ENCODE measurements at places on chromosomes 6 and 20.

GRCh38 chr6:139824864-139825263 is 450.4 kb upstream of the CITED2 start:
- DNase-seq = no peak

DNA sequence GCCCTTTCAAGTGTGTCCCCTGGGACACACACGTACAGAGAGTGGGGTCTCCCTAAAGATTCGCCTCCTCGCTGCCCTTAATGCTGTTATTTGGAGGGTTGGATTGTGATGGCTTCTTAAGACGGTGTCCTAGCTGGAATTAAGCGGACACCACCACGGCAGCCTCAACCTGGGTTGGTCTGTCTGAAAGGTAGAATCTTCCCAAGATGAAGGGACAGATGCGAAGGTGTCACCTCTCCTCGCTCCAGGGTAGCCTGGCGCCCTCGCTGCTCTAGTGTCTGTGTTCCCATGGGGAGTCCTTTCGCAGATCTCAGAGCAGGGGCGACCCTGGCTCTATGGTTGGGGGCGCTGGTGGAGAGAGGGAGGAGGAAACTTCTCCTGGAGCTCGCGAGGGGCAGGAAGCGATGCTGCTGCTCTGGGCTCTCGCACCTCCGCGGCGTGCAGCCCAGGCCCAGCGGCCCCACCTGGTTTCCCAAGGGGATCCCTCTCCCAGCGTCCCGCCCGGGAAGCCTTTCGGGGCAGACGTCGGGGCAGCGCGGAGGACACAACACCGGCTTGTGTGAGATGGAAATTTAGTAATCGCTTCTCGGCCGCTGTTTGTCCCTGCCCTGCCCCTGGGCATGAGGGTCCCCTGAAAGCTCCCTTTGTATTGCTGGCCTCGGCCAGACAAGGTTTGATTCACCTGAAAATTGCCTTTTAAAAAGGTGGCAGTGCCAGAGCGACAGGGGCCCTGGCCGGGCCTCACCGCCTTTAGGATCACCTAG is 1.7 kb downstream of the RSPO3 start:
- no peak for DNase-seq

GRCh38 chr6:1762203-1762602 is 152.5 kb downstream of the FOXC1 start:
- DNase-seq = no peak

- no peak for DNase-seq
These were observed 41.1 kb upstream of the OSTM1 start for GRCh38 chr6:108115598-108116058.

GRCh38 chr6:100307561-100307960 is 157.2 kb downstream of the SIM1 start:
- no peak for DNase-seq

- DNase-seq = no peak
These were observed 484.9 kb upstream of the MAN1A1 start for GRCh38 chr6:119834418-119834817.

GRCh38 chr6:15027472-15027871 is 218.4 kb upstream of the JARID2 start:
- DNase-seq = no peak

DNA sequence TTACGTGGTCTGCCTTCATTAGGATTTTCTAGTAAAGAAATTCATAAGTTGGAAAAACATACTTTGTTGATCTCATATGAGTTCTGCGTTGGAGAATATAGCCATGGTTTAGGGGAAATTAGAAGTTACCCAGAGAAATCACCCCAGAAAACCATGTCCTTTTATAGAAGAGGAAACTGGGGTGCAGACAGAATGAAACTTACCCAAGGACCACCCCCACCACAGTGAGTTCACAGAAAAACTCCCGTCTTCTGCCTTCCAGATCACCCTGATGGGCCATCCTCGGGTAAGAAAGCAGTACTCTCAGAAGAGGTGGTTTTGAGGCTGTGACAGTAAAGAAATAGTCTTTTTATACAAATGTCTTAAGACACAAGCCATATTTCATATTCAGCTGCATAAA is 25.1 kb upstream of the MAFB start:
- DNase-seq = no peak

- DNase-seq = no peak
These were observed 242.5 kb downstream of the PREX1 start for GRCh38 chr20:48585061-48585870.

DNA sequence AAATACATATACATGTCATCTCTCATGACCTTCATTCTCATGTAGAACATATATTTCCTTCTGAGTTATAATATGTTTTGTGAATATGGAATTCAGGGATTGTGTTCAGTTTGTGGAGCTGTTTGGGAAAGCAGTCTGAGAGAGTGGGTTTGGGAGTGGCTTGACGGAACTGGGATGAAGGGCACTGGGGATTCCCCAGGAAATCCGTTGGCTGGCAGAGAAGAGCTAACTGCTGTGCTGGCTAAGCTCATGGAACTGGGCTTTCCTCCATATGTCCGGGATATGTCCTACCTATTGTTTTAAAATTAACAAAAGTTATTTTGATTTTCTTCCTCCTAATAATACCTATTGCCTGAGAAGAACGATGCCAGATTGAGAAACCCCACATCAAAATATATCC is 359.5 kb upstream of the FLRT3 start:
- DNase-seq = no peak

- DNase-seq = no peak
These were observed 43.0 kb downstream of the SLC2A4RG start for GRCh38 chr20:63782521-63782971.

DNA sequence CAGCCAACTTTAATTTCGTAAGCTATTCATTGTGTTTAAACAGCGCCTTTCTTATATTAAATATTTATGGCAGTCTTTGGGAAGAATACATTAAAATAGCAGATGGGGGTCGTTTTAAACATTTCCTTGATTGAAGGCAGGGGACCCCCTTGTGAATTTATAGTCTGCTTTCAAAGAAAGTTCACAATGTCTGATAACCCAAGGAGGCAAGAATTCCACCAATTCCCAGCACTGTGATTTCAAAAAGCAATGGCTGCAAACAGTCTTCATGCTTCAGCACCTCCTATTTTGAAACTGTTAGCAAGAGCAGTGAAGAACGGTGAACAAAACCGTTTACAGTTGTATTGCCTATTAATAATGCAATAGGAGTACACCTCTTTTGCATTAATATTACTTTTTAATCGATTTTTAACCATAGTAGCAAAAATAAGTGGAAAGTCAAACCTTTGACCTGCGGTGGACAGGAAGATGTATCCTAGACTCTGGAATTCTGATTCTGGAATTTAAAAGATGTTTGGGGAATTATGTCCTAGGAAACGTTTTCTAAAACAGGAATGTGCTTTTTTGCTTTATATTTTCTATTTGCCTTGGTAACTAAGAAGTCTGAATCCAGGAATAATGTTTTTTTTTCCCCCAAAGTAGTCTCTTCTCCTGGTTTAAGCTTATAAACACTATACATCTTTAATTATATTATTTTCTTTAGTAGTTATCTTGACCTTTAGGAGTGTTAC is 393.0 kb downstream of the CDKAL1 start:
- DNase-seq = no peak

DNA sequence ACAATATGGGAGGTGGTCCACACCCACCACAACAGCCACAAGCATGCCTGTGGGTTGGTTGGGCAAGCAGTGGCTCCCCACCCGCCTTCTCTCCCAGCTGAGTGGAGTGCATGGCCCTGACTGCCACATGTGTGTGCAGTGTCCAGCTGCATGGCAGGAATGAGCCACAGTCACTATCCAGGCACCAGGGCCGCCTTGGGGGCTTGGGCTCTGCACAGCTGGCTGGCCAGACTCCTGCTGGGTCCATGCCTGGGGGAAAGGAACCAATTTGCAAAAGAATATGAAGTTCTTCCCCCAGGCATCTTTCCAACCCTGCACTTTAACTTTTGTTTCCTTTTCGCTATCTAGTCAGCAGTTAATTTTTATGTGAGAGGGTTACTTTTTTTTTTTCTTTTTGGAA is 11.6 kb upstream of the ASCC3 start:
- DNase-seq = no peak

- no peak for DNase-seq
These were observed 22.7 kb downstream of the PMEPA1 start for GRCh38 chr20:57686931-57687652.

DNA sequence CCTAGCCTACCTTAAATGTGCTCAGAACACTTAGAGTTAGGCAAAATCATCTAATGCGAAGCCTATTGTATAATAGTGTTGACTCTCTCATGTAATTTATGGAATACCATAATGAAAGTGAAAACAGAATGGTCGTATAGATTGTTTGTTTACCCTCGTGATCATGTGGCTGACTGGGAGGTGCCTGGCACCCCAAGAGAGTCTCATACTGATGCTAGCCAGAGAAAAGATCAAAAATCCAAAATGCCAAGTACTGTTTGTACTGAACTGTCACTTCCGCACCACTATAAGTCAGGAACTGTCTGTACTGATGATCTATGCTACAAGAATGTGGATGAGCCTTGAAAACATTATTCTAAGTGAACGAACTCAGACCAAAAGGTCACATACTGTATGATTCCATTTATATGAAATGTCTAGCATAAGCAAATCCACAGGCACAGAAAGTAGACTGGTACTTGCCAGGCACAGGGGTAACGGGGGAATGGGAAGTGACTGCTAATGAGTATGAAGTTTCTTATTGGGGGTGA is 22.4 kb downstream of the ZMYND8 start:
- no peak for DNase-seq

- no peak for DNase-seq
These were observed 58.0 kb upstream of the AHI1 start for GRCh38 chr6:135555550-135555949.

DNA sequence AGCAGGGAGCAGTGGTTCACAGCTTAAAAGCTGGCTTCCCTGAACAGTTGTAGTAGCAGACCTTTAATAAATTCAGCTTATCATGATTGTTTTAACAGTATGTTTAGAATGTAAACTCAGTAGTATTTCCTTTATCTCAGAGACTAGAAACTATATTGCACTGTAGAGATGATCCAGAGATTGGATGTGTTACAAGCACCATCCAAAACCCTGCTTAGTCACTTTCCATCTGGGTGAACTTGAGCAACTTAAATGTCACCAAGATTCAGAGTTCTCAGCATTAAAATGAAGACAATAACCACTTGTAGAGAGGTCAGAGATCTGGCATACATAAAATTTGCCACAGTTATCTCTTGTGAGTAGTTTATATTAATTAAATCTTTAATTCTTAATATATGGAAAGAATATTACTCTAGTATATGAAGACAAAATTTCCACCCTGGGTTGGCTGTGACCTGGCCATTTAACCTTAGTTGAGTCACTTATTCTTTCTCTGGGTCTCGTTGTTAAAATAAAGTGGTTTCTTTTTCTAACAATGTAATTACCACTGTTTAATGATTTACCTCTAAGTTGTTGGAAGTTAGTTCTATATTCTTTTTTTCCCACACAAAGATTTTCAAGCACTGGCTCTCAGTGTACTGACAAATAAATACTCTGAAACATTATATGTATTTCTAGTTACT is 239.2 kb upstream of the FKBP1C start:
- DNase-seq = no peak

DNA sequence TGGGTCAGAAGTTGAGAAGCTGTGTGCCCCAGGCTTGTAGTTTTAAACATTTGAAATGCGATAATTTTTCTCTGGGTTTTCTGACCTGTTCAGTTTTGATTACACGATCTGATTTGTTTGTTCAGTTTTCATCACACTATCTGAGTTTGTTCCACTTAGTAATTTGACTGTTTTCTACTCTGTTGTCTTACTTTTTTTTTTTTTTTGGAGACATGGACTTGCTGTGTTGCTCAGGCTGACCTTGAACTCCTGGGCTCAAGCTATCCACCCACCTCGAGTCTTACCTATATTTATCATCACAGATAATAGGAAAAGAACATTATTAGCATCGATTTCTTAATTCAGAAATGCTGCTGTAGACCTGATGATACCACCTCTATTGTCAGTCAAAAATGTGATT is 379.1 kb downstream of the UTRN start:
- no peak for DNase-seq

DNA sequence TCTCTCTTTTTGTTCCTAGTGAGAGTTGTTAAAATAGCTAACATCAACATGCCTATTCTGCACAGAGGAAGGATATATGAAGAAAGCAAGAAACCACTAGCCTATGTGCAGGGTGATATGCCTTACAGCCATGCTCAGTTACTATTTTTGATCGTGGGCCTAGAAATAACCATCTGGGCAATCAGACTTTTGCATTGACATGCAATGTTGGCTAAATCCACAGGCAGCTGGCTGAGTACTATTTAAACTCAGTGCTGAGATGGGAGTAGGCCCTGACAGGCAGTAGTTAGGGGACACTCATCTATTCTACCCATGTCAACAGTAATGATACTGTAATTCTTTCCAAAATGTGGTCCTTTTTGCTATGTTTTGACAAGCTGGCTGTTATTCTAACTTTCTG is 89.6 kb downstream of the HDGFL1 start:
- no peak for DNase-seq

DNA sequence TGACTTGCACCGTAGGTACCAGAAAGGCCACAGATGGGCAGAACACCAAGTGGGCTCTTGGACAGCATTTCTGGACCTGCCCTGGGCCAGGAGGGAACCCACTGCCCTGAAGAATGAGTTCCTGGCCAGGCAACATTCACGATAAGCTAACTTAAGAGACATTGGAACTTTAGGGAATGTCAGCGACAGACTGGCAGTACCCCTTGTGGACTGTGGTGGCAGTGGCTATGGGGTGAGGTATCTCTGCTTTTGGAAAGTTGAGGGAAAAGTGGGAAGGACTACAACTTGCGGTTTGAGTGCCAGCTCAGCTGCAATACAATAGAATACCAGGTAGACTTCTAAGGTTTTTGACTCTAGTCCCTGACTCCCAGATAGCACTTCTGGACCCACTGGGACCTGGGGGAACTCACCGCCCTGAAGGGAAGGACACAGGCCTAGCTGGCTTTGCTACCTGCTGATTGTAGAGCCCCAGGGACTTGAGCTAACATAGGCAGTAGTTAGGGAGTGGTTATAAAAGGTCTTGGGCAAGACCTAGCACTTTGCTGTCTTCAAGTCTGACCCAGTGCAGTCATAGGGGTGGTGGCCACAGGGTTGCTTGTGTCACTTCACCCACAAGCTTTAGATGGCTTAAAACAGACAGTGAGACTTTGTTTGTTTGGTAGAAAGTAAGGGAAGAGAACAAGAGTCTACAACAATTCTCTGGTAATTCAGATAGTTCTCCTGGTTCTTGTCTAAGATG is 617.6 kb downstream of the COL12A1 start:
- no peak for DNase-seq

- DNase-seq = no peak
These were observed 264.2 kb upstream of the TFAP2D start for GRCh38 chr6:50449128-50449527.

- no peak for DNase-seq
These were observed 317.8 kb downstream of the MMUT start for GRCh38 chr6:49145280-49145679.

GRCh38 chr6:4224067-4224978 is 88.9 kb upstream of the ECI2 start:
- no peak for DNase-seq

DNA sequence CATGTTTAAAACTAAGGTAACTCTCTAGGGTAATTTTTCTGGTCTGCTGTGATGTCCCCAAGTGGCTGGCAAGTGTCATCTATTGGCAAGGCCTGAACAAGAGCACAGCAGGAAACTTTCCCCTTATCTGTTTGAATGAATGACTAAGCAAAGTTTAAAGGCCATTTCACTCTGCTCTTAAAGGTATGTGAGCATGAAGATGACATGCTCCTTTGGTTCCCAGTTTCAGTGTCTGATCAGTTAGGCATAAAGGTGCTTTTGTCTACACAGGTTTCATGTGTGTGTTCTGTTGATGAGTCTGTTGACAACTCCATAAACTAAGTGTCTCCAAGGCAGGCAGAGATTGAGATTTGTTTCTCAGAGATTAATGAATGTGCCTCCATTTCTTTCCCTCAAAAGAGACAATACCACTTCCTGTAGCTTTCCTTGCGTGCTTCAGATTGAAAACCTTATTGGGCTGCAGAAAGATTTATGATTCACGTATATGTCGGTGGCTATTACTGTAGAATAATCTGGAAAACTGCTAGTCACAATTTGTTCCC is 83.9 kb downstream of the MAP3K7 start:
- DNase-seq = no peak
